ENCODE measurements at places on chromosomes 16 and 17.
A peak's percentile ranks its signal among the peaks of the same experiment; 100 is the strongest.

- DNase-seq, result peak; percentile 93
- no peaks in the 10 kb centered on the region for H3K27me3 ChIP-seq
- H3K4me1 ChIP-seq, result peaks cover 71% of the 10 kb centered on the region
- H3K4me3 ChIP-seq, result no peak overlapping the region
- H3K27ac ChIP-seq, result peak overlapping the region; percentile 96
These were observed 27.5 kb upstream of the KRT17 start for GRCh38 chr17:41651625-41652460.

GRCh38 chr17:75693500-75694481, 26.7 kb downstream of the SAP30BP start:
- DNase-seq, result peak; percentile 54
- peaks cover 41% of the 10 kb centered on the region for H3K4me1 ChIP-seq
- peaks cover 4% of the 10 kb centered on the region for H3K36me3 ChIP-seq

DNA sequence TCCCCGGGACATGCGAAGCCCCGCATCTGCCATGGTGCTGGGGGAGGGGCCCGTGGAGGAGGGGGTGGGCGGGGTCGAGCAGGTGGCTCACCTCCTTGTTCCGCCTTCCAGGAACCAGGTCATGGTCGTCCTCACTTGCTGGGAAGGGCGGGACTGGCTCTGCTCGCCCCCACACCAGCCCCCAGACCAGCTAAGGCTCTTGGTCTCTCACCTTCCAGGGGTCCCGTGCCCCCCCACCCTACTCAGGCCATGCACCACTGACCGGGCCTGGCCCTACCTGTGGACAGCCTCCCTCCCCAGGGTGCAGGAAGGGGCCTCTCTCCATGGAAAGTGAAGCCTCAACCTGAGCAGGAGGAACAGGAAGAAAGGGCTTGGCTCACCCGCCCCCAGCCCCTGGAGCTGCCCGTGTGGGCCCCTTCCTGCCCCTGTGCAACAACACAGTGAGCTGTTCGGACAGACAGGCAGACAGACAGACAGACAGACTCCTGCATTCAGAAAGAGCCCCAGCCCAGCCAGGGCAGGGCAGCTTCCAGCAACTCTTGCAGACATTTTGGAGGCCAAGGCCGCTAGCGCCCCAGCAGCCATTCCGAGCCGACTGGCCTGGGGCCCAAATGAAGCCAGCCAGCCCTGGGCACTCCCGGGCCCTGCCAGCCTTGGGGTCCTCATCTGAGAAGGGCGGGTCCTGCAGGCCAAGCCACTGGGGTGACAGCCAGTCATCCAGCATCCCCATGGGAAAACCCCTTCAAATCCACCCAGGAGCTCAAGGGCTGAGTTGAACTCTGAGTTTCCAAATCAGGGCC, 8.1 kb upstream of the KREMEN2 start:
- H3K4me3 ChIP-seq, result no peak overlapping the region
- peaks cover 5% of the 10 kb centered on the region for H3K4me1 ChIP-seq
- peak; percentile 36 for DNase-seq
- no peak overlapping the region for H3K27ac ChIP-seq

- no peak for DNase-seq
- H3K4me1 ChIP-seq, result peaks cover 4% of the 10 kb centered on the region
- no peaks in the 10 kb centered on the region for H3K36me3 ChIP-seq
- H3K27ac ChIP-seq, result no peak overlapping the region
- no peak overlapping the region for H3K4me3 ChIP-seq
- no peaks in the 10 kb centered on the region for H3K27me3 ChIP-seq
These were observed 81.3 kb downstream of the MAP2K6 start for GRCh38 chr17:69495787-69496186.

DNA sequence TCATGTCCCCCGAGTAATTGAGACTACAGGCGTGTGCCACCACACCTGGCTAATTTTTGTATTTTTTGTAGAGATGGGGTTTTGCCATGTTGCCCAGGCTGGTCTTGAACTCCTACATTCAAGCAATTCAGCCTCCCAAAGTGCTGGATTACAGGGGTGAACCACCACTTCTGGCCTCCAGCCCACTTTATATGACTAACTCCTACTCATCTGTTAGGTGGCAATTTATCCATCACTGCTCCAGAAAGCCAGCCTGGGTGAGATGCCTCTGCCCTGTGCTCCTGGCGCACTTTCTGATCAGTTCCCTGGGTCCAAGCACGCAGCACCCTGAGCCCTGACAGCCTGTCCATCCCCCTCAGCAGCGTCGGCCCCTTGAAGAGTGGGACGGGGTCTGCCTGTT, 29.4 kb downstream of the ADAM11 start:
- DNase-seq, result no peak
- H3K27ac ChIP-seq, result no peak overlapping the region
- H3K27me3 ChIP-seq, result no peaks in the 10 kb centered on the region
- H3K4me3 ChIP-seq, result no peak overlapping the region

- H3K27me3 ChIP-seq, result no peaks in the 10 kb centered on the region
- H3K27ac ChIP-seq, result peak overlapping the region; percentile 6
These were observed 9.9 kb upstream of the ADGRG1 start for GRCh38 chr16:57618296-57619132.

DNA sequence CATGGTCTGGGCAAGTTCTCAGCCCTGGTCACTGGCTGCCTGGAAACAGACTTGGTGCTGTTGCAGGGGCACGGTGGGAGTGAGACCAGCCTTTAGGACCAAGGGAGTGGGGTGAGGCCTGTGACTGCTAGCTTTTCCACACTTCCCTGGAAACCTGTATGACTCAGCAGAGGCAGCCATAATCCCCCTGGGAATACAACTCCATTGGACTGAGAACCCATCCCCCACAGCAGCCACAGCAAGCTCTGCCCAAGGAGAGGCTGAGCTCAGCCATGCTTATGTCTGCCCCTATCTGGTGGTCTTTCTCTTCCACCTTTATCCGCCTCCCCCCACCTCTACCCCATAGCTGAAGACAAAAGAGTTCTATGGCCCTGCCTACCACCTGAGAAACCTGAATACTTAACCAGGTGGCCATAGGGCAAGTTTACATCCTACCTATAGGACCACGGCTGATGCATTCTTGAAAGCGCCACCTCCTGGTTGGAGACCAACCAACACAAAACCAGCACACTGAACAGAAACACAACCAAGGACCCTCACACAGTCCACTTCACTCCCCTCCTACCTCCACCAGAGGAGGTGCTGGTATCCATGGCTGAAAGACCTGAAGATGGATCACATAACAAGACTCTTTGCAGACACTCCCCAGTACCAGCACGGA, 816.2 kb upstream of the SOX9 start:
- no peak overlapping the region for H3K27ac ChIP-seq
- no peaks in the 10 kb centered on the region for H3K36me3 ChIP-seq

DNA sequence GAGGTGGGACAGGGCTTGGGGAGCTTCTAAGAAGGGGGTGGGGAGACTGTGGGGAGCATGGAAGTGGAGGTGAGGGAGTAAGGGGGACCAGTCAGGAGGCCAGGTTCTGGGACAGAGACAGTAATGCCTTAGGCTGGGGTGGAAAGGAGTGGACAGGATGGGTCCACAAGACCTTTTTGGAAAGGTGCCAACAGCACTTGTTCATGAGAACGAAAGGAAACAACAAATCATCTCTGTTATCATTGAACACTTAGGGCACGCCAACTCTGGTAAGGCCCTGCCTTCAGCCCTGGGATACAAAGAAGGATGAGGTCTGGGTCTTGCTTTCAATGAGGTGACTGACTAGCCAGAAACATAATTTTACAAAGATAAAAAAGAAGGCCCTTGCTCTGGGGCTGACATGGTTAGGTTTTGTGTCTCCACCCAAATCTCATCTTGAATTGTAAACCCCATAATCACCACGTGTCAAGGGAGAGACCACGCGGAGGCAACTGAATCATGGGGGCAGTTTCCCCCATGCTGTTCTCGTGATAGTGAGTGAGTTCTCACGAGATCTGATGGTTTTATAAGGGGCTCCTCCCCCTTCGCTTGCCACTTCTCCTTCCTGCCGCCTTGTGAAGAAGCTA, 113.8 kb downstream of the SLC39A11 start:
- H3K36me3 ChIP-seq, result no peaks in the 10 kb centered on the region
- no peaks in the 10 kb centered on the region for H3K27me3 ChIP-seq
- no peak overlapping the region for H3K27ac ChIP-seq
- DNase-seq, result no peak
- peaks cover 2% of the 10 kb centered on the region for H3K4me1 ChIP-seq
- no peak overlapping the region for H3K4me3 ChIP-seq

DNA sequence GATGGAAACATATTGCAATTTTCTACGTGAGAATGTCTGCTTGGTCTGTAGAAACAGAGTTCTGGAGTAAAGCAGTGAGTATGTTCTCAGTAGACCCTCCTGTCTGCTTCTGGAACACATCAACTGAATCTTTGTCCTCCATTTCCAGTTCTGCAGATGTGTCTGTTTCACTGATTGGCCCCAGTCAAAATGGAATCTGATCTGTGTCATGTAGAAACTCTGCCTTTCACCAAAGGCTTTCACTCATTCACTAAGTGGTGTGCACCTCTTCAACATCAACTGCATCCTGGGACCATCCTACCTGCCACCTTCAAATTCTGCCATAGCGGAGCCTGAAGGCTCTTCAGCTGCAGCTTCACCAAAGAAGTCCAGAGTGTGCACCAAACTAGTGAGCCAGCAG, 2.8 kb upstream of the ZNF267 start:
- no peaks in the 10 kb centered on the region for H3K27me3 ChIP-seq
- H3K27ac ChIP-seq, result no peak overlapping the region
- H3K36me3 ChIP-seq, result no peaks in the 10 kb centered on the region
- peaks cover 8% of the 10 kb centered on the region for H3K4me1 ChIP-seq

DNA sequence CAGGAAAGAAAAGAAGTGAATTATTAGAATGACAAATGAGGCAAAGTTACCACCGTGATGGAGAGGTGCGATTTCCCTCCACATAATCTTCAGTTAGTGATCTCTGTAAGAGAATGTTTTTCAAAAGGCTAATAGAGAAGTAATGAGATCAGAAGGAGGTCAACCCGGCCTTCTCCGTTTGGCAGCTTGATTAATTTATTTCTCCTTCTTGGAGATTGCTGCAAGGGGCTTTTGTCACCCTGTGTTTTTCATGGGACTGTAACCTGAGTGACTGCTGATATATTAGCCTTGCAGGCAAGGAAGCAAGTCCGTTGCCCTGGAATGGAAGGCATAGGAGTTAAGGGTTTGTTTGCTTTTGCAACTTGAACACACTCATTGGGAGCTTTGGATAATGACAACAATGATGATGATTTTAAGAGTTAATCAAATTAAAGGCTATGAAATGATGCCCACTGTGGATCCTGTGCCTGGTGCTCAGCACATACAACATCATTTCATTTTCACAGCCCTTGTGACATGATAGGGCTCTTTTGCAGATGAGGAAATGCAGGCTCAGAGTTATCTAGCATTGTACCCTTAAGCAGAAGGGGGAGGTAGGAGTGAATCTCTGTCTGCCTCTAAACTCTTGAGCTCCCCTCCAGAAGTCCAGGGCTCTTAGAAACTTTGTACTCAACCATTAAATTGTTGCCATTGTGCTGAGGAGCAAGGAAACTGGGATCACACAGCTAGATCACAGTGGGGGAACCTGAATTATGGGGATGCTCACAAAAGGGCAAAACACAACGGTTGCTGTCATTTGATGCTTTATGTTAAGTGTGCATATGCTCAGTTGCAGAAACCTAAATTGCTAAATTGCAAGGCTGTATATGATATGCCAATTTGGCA, 226.3 kb downstream of the WWOX start:
- DNase-seq, result no peak
- no peaks in the 10 kb centered on the region for H3K4me1 ChIP-seq
- H3K36me3 ChIP-seq, result no peaks in the 10 kb centered on the region
- no peak overlapping the region for H3K4me3 ChIP-seq

DNA sequence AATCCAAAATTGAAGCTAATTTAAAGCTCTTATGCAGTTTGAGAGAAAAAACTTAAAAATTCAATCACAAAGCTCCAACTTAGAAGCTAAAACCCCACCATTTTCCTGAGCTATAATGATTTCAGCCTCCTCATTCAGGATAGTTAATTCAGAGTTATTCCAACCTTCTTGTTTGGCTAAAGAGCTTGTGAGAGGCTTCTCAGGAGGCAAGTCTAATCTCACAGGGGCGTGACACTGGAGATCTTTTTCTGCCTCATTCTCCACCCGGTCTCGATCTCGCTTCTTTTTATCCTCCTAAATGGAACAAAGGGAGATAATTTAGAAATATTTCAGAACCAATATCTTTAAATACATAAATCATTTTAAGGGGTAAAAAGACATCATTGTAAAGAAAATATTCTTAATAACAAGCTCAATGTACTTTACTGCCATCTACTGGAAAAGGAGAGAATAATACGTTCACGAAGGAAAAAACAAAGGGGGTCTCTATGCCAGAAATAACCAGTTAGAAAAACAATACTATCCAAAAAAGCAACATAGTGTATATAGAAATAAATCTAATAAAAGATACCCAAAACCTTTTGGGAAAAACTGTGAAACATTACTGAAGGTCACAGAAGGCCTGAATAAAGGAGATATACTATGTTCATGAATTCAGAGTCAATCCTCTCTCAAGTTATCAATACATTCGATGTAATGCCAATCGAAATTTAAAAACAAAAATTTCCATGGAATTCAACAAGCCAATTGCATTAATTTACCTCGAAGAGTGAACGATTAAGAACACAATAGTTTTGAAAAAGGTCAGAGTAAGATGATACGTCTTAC, 13.9 kb downstream of the BRD7 start:
- no peak overlapping the region for H3K4me3 ChIP-seq
- peaks cover 12% of the 10 kb centered on the region for H3K36me3 ChIP-seq
- DNase-seq, result no peak
- H3K4me1 ChIP-seq, result no peaks in the 10 kb centered on the region
- no peak overlapping the region for H3K27ac ChIP-seq
- no peaks in the 10 kb centered on the region for H3K27me3 ChIP-seq

DNA sequence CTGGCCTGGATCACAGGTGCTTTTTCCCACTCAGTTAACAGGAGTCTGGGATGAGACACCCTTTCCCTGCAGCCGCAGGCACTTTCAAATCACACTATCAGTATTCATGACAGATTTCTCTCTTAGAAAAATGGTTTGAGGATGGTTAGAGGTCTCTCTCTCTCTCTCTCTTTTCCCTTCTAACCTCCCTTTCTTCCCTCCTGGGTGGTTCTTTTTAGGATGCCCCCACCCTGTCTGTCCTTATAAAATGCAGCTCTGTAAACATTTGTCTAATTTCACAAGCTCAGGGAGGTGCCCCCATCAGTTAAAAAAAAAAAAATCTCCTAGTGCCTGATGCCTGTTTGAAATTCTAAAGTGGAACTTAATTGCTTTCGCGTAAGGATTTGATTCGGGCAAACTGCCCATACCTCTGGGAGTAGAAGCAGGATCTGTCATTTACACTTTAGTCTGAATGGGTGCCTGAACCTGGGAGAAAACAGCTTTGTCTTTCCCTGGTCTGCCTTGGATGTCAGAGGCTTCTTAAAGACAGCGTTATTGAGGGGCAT, 158.8 kb downstream of the CCDC182 start:
- no peak overlapping the region for H3K27ac ChIP-seq
- H3K27me3 ChIP-seq, result no peaks in the 10 kb centered on the region
- H3K36me3 ChIP-seq, result peaks cover 21% of the 10 kb centered on the region
- no peaks in the 10 kb centered on the region for H3K4me1 ChIP-seq
- no peak overlapping the region for H3K4me3 ChIP-seq

DNA sequence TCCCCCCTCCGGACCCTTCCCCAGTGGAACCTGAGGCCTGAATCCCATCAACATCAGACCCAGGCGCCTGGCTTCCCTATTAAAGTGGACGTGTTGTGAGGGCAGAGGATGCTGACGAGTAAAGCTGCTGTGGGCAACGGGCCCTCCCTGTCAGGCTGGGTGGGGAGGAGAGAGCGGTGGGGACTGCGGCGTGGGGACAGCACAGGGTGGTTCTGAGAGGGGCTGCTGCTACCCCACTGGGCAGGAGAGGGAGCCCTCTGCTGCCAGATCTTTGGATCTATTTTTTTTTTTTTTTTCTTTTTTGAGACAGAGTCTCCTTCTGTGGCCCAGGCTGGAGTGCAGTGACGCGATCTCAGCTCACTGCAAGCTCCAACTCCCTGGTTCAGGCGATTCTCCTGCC, 5.9 kb downstream of the CA5A start:
- no peak overlapping the region for H3K4me3 ChIP-seq
- H3K4me1 ChIP-seq, result no peaks in the 10 kb centered on the region
- no peak for DNase-seq
- no peak overlapping the region for H3K27ac ChIP-seq
- H3K27me3 ChIP-seq, result no peaks in the 10 kb centered on the region
